ACHN (cell line): ENCODE measurements at places on chromosomes 4 and X.

- no peak for DNase-seq
Observed at GRCh38 chr4:147123146-147123545, 177.5 kb upstream of the TTC29 start.

GRCh38 chr4:133096972-133097371, 52.1 kb upstream of the PCDH10 start:
- DNase-seq = no peak

GRCh38 chrX:39480963-39481362, 616.8 kb downstream of the BCOR start:
- no peak for DNase-seq

DNA sequence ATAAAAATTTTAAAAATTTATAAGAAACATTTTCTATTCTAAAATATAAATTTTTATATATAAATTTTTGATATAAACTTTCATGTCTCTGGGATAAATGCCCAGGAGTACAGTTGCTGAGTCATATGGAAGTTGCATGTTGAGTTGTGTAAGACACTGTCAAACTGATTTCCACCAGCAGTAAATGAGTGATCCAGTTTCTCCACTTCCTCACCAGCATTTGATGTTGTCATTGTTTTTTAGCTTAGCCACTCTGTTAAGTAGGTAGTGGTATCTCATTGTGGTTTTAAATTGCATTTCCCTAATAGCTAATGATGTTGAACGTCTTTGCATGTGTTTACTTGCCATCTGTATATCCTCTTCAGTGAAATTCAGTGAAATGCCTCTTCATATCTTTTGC, 66.5 kb downstream of the MAMLD1 start:
- DNase-seq = no peak

DNA sequence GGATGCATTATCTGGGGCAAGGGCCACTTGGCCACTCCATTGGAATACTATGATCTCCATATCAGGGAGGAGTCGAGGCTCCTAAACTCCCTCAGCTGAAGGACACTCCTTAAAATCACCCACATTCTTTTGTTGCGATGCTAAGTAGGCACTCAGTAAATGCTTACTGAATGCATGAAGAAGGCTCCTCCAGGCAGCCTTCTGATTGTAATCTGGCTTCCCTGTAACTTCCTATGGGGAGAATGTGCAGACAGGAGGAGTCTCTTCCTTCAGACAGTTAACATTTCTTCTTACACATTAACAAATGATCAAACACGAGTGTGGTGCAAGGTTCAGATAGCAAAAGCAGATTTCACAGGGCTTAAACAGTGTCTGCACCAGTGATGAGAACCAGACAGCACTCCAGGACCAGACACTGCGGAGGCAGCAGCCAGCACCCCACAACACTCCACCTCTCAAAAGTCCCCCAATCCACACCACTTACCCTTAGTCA, 21.4 kb upstream of the USO1 start:
- DNase-seq = no peak

DNA sequence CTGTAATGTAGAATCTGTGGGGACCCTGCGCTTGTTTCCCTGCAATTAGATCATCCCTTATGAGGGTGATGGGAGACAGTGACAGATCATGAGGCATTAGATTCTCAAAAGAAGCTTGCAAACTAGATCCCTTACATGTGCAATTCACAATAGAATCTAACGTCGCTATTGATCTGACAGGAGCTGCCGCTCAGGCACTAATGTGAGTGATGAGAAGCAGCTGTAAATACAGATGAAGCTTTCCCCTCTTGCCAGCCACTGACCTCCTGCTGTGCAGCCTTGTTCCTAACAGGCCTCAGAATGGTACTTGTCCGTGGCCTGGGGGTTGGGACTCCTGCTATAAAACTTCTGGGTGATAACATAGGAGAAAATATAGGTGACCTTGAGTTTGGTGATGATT, 1076.8 kb downstream of the PDHA2 start:
- no peak for DNase-seq
